Stimulated activated CD4-positive, alpha-beta T cell treated with anti-CD3 and anti-CD28 coated beads, Interleukin-12 subunit alpha, Interleukin-12 subunit beta, amount 100 ng/mL, for 4 hours (primary cell): ENCODE measurements at places on chromosomes 13 and 19.

- DNase-seq = no peak
Observed at GRCh38 chr19:13022111-13022858, 27.0 kb downstream of the NFIX start.

- DNase-seq = no peak
Observed at GRCh38 chr13:30799356-30799824, 64.0 kb downstream of the ALOX5AP start.

GRCh38 chr19:29793116-29793727 is 18.6 kb upstream of the CCNE1 start:
- DNase-seq = no peak

GRCh38 chr19:35843676-35844481 is 8.4 kb downstream of the NPHS1 start:
- DNase-seq = no peak

- no peak for DNase-seq
Observed at GRCh38 chr19:17107546-17108452, 32.2 kb downstream of the MYO9B start.

GRCh38 chr19:31995546-31995945 is 349.9 kb upstream of the ZNF507 start:
- DNase-seq = no peak

- DNase-seq = peak; percentile 48
Observed at GRCh38 chr19:50486823-50487515, 10.3 kb upstream of the GARIN5A start.

DNA sequence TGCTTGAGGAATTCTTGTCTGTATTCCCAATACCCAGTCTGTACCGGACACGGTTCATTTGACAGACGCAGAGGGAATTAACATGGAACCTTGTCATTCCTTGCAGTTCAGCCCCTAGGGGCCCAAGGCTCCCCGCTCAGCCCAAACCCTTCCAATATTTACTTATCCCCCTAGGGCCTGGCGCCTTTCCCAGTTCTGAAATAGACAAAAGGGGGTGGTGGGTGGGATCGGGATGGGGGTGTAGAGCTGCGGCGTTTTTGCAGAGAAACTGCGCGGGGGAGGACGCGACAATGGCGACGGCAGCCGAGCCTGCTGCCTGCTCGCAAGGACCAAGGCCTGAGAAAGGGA is 583 bp downstream of the AKAP8L start:
- no peak for DNase-seq

DNA sequence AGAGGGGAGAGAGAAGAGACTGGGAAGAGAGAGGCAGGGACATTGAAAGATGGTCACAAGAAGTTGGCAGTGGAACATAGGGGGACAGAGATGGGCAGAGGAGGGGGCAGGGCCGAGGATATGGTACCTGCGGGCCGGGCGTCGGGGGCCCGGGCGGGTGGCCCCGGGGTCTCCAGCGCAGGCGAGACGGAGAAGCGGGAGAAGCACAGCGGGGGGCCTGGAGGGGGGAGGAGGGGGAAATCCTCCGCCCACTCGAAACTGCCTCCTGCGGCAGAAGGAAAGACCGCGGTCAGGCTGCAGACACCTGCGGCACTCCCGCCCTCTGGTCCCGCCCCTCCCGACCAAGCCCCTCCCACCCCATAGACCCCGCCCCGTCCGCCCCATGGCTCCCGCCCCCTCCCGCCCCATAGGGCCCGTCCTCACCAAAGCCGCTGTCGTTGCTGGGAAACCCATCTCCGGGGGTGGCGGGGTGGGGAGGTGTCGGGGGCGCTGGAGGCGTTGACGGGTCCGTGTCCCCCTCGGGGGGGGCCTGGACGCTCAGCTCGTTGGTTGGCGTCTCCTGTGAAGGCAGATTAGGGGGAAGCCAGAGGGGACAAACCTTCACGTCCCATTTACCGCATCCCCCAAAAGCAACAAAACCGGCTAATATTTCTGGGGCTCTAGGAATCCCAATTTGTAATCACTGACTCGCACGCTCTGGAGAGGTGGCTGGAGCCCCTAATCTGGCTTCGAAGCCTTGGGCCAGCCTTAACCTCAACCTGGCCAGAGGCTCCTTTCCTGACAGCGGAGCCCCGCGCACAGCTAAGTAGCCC is 20.4 kb downstream of the LMTK3 start:
- peak; percentile 51 for DNase-seq

GRCh38 chr19:43784981-43785808 is 4.4 kb upstream of the KCNN4 start:
- DNase-seq = no peak

DNA sequence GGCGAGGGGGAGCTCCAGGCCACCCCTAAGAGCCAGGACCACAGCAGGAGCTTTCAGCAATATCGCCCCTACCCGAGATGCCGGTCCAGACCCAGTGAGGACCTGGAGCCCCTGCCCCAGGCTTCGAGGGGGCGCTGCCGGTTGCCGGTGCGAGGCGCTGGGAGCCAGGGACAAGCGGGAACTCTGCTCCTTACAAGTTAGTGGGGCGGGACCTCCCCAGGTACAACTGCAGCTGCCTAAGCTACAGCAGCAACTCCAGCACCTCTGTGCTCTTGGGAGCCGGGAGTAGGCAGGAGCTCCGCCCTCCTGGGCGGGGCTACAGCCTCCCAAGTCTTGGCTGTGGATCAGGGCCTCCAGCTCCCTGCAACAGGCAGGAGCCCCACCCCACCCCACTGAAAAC is 15.2 kb upstream of the TSC22D1 start:
- no peak for DNase-seq

- DNase-seq = peak; percentile 87
Observed at GRCh38 chr19:51473009-51473707, 5.2 kb upstream of the CEACAM18 start.

DNA sequence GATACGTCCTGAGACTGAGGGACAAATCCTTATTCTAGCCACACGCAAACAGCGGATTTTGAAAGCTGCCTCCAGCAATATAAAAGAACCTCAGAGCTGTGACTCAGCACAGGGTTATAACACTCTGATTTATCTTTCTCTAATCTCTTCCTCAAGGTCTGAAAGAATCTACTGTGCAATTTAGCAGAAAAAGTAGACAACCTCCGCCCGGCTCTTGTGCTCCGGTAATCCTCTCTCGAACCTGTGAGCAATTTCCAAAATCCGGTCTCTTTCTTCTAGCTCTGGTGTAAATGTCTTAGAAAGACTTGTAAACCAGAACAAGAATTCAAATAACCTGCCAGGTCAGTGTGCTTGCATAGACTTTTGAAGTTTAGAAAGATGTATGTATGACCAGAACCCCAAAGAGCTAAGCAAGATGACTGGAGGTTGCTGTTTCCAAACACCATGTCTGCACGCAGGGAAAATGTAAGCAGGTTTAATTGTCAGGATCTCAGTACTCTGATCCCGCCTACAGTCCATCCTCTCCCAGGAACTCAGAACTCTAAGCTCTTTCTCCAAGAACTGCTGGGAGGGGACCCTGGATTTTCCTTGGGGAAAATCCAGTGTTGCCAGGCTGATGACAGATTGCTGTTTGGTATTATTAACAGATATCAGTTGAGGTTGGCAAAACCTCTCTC is 338.1 kb downstream of the RFC3 start:
- DNase-seq = no peak

GRCh38 chr19:14000691-14001375 is 5.3 kb downstream of the RFX1 start:
- no peak for DNase-seq

- no peak for DNase-seq
Observed at GRCh38 chr13:77776704-77777103, 79.2 kb downstream of the SLAIN1 start.

DNA sequence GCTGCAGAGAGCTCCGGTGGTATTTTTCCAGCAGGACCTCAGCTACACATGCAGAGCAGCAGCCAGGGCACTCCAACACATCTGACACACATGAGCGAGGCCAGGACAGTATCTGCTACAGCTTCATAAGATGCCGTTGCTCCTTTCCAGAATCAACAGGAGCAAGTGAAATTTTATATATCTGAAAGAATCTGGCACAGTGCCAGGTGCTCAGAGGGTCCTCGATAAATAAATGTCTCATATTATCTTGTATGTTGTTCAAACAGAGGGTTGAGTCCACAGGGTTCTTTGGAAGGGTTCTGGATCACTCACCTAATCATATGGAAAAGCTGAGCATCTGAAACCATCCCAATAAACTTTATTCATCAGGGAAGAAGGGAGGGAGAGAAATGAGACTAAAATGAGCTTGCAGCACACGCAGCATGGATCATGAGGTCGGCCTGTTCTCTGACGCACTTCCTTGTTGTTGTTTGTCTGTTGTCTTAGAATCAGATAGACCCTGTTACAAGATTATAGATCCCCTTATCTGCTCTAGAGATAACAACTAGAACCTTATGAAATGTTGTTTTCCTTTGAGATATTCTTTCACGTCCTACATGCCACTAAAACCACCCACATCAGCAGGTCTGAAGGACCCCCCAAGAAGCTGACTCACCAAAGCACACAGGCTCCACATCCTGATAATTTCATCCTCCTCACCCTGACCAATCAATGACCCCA is 3.2 kb upstream of the METTL21C start:
- no peak for DNase-seq

- no peak for DNase-seq
Observed at GRCh38 chr13:60351326-60351725, 45.7 kb upstream of the TDRD3 start.

DNA sequence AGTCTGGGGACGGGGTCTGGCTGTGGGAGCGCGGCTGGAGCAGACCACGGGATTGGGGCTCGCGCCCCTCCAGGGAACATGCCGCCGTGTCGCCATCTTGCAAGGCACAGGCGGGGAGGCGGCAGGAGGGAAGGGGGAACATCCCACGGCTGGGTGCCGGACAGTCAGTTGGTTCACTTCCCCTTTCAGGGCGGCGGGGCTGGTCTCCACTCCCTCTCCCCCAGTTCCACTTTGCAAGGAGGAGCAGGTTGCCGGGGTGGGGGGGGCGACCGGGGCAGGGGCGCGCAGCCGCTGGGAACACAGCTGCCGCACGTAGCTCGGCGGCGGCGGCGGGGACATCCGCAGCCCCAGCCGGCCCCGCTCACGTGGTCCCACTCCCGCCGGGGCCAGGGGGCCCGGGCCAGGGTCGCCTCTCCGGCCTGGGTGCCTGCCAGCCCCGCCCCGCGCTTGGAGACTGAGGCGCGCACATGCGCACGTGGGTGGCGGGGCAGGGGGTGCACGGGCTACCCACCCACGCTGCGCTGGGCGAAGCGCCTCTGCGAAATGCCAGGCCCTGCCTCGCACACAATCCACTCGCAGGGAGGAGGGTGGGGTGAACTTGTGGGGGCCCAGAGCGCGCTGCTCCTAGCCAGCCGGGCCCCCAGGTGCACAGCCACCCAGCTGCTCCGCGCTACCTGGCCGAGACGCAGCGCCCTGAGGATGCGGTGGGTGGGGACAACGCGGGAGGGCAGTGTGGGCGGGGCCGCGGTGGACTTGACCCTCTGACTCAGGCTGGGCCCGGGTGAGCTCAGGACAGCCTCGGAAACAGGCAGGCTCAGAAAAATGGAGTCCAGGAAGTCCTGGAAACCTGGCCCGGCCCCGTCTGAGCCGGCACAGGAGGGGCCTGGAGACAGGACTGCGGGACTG is 6.4 kb downstream of the KLF16 start:
- DNase-seq = peak; percentile 52

DNA sequence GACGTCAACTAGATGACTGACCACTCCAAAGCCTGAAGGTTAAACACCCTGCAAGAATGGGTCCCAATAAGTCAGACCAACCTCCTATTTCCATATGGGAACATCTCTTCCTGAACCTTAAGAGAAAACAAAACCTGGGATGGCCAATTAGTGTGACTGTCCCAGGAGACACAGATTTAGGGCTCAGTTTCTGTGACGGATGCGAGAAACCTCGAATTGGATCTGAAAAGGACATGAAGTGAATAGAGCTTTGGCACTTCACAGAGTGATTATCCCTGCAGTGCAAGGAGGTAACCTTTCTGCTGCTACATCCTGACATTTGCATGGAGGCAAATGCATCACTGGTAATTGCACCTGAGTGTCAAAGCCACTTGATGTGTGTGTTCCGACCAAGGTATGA is 442.2 kb upstream of the KLF12 start:
- DNase-seq = no peak

- DNase-seq = peak; percentile 45
Observed at GRCh38 chr13:42272115-42272803, at the start of gene AKAP11. AKAP11 (plus strand) TSS chr13:42272152; CDS start chr13:42286349, 14,197 bp downstream.

DNA sequence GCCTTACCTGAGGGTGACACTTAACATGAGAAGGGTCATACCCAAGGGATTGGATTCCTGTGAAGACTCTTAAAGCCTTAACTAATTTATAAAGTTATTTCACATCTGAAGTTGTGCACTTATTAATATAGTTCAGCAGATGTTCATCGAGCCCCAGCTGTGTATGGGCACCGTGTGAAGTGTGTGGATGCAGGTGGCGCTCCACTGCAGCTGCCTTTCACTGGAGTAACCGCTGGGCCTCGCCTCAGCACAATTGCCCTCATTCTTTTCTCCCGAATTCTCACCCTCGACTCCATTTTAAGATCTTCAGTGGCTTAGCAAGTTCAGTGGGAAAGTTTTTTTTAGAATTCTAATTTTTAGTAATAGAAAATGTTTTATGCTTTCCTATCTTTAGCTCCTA is 66.2 kb downstream of the DPY19L3 start:
- DNase-seq = no peak

DNA sequence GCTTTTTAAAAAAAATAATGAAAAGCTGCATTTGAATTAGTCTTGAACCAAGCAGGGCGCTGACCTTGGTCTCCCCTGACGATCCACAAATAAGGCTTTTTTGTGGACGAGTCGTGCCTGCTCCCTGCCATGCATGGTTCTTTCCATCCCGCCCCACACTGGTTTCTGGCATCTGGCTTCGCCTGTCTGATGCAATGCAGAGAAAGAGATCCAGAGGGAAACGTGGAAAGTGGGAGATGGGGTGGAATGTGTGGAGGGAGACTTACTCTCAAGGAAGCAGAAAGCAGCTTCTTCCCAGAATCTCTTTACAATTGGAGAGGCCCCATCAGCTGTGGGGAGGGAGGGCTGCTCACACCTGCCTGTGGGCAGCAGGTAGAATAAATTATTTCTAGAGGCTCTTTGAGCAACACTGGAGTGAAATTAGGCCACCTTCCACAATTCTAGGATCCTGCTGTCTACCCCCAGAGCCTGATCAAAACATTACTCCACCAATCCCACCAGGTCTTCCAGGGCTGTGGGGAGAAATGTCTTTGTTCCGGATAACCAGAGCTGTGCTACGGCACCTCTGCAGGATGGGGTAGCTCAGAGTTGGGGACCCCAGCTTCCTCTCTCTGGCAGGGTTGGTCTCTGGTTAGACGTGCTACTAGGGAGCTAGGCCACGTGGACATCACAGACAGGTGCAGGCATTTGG is 183.5 kb downstream of the UQCRFS1 start:
- no peak for DNase-seq

GRCh38 chr13:99686944-99687411 is 185.7 kb downstream of the TM9SF2 start:
- no peak for DNase-seq

GRCh38 chr13:24165746-24166145 is 5.2 kb downstream of the SPATA13 start:
- no peak for DNase-seq

GRCh38 chr13:78689011-78689410 is 30.1 kb upstream of the OBI1 start:
- DNase-seq = no peak

DNA sequence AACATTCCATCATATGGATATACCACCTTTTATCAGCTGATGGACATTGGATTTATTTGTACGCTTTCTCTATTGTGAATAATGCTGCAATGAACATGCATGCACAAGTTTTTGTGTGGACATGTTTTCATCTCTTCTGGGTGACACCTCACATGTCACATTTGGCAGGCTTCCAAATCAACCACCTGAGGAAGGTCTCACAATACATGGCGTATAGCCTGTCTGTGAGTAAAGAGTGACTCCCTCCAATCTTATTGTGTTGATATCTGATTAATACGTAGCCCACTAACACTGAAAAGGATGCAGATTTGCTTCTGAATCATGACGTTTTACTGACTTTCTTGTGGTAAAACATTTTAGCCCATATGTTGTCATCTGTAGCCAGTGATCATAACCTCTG is 61.1 kb downstream of the SLC15A1 start:
- DNase-seq = no peak
